ENCODE measurements at places on chromosomes 7 and 10.

- no peak for DNase-seq
Measured at GRCh38 chr10:121312587-121312986, 285.7 kb downstream of the FGFR2 start.

GRCh38 chr10:10204415-10204814 lies 813.3 kb upstream of the CELF2 start:
- no peak for DNase-seq

DNA sequence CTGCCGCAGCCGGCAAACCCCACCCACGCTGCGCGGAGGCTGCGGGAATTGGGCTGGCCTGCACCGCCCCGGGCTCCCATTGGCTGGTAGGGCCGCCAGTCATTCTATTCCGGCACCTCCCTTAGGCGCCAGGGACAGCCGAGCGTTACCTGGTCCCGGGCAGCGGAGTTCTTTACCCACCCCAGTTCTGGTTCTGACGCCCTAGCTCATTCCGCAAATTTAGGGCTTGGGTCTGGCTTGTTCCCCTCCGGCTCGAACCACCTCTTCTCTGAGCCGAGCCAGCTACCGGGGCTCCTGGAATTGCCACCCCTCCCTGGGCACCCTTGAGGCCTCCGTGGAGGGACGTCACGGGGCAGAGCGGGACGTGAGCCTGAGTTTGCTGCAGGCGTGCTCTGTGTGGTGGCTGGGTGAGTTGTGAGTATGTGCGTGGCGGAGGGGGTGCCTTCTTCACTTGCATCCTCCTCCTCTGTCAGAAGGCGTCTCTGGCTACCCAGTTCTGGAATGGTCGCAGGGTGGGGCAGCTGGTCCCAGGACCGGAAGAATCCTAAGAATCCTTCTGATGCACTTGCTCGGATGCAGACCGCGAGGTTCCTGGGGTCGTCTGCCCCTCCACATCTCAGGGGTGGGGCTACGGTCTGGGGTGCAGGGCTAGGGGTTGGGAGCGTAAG lies at the start of the genes PDZD7 and SFXN3:
Gene PDZD7, minus strand, starts transcription at position 2 of the 668 bp plus-strand sequence. CDS start 910 bp downstream, outside the sequence.
Gene SFXN3, plus strand, starts transcription at position 107 of the 668 bp plus-strand sequence. CDS start 3,461 bp downstream, outside the sequence.
- DNase-seq: peak; percentile 97

GRCh38 chr7:139043823-139044812 lies 8.3 kb upstream of the ZC3HAV1L start:
- DNase-seq: peak; percentile 75

GRCh38 chr10:110150981-110151380 lies 56.4 kb upstream of the MXI1 start:
- no peak for DNase-seq

DNA sequence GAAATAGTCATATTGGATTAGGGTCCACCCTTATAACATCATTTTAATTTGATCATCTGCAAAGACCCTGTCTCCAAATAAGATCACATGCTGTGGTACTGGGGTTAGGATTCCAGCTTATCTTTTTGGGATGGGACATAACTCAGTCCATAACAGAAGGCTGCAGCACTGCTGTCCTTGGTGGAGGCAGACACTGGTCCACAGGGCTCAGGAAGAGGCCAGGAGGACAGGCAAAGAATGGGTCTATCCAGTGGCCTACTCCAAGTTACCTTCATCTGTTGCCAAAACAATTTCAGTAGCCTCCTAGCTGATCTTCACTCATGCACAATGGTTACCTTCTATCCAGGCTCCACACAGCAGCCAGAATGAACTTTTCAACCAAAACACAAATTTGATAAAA lies 387.0 kb downstream of the GRID1 start:
- no peak for DNase-seq

DNA sequence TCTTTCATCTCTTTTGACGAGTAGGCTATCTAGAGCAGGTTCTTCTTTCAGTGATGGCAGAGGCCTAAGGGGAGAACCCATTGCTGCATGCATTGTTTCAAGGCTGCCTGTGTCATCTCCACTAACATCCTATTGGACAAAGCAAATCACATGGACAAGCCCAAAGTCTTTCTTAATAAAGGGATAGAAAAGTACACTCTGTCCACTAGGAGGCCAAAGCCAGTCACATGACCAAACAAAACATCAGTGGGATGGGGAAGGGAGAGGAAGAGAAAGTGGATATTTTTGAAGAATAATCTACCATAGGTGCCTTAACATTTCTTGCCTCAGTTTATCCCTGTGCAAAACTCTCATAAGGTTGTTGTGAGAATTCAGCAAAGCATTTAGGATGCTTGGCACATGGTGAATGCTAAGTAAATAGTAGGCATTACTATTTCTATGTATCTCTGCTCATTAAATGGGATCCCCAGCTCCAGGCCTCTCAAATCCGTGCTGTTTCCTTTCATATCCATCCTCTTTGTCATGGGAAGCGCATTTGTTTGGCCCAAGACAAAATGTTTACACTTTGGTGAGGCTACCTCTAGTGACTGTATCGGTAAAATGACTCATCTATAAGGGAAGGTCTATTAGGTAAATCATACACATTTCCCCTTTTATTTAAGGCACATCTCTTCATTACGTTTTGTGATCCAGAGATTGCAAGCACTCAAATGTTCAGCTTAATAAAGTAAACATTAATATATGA lies 16.7 kb upstream of the CADPS2 start:
- DNase-seq: no peak

GRCh38 chr10:19968745-19969144 lies 152.5 kb downstream of the PLXDC2 start:
- no peak for DNase-seq

GRCh38 chr10:113084031-113084430 lies 134.0 kb downstream of the TCF7L2 start:
- DNase-seq: no peak

- DNase-seq: no peak
Measured at GRCh38 chr10:69512901-69513300, 60.3 kb downstream of the NEUROG3 start.

DNA sequence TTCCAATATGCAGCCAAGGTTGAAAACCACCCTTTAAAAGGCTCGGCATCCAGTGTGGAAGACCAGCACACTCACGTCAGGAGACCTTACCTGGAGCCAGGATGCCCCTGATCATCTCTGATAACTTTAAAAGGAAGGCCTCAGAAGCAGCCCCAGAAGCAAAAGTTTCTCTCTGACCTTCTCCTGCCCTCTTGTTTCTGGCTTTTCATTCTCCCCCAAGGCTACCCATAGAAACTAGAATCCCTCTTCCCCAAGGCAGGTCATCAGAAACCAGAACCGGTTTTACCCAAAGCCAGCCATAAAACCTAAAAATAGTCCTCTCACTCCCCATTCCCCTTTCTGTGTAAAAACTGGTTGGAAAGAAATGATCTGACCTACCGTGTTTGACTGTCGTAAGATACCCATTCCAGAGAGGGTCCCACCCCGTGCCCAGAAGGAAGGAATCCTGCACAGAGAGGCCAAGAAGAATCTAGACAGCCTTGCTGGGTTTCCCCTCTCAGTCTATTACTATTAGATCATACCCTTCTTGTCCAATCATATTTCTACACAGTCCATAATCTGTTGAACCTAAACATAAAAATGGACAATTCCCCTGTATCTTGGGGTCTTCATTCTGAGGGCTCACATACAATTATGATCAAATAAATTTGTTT lies 17.5 kb upstream of the TSPAN14 start:
- no peak for DNase-seq

DNA sequence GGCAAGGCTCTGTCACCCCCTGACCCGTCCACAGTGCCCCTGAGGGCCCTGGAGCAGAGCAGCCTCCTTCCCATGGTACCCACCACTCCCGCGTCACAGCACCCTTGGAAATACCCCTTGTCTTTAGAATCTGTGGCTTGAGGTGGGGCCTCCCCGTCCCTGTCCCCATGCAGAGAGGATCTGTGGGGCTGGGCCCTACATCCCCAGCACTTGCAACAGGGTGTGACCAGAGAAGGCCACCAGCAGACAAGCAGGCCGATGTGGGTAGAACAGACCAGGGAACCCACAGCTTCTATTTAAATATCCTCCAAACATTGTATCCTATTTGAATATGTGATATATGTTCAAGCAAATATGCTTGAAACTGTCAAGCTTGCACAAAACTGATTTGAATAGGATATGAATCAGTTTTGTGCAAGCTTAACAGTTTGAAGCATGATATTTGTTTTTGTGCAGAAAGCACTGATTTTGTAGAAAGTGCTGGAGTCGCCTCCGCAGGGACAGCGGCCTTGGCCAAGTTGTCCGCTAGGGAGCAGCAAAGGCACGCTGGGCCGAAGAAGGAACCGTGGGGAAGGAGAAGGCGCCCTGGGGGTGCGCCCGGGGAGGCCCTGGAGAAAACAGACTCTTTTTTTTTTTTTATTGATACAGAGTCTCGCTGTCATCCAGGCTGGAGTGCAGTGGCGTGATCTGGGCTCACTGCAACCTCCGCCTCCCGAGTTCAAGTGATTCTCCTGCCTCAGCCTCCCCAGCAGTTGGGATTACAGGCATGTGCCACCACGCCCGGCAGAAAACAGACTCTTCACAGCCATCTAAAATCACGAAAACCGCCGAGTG lies 2.2 kb downstream of the CFAP46 start:
- no peak for DNase-seq

GRCh38 chr7:95469187-95469586 lies 16.6 kb upstream of the ASB4 start:
- no peak for DNase-seq

GRCh38 chr10:112966194-112966855 lies 16.3 kb downstream of the TCF7L2 start:
- DNase-seq: no peak

Measured in CD4-positive, CD25-positive, alpha-beta regulatory T cell (primary cell).